CD8-positive, alpha-beta memory T cell (primary cell): ENCODE measurements at places on chromosomes 16 and 17. TPM values are rescaled to one million over a fixed set of nuclear protein-coding genes. Genes with fewer than 3 reads are reported as not detected.

The DNAH2 gene
- total RNA-seq: not detected

The GPR139 gene
- not detected for total RNA-seq

The KPNA2 gene
- total RNA-seq: 213 TPM

The PDE6G gene
- 1.9 TPM for total RNA-seq

The TMEM100 gene
- not detected for total RNA-seq

DNA sequence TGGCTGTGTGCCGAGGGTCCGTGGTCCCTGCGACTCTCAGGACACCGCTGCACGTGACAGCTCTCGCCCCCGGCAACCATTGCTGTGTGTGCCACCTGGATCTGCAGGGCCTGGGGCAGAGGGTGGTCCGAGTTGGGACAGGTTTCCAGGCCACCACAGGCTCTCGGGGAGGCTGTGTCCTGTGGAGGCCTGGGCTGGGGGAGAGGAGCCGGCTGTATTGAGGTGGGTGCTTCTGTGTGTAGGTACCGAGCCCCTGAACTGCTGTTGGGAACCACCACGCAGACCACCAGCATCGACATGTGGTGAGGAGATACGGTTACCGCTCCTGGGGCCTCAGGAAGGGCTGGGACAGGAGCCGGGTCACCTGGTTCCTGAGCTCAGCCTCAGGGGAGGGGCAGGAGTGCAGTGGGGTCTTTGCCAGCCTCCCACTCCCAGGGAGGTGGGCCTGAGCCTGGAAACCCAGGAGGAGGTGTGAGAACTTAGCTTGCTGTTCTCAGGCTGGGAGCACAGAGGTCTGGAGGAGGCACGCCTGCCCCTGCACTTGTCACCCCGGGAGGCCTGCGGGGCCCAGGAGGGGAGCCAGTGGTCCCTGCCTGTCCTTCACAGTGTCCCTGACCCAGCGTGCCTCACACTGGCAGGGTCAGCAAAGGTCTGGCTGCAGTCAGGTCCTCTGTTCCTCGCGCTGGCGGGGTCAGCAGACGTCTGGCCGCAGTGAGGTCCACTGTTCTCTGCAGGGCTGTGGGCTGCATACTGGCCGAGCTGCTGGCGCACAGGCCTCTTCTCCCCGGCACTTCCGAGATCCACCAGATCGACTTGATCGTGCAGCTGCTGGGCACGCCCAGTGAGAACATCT is 7.3 kb downstream of the SPATA2L start:
- no peak for DNase-seq
- peaks cover 14% of the 10 kb centered on the region for H3K4me1 ChIP-seq
- H3K27me3 ChIP-seq: no peaks in the 10 kb centered on the region
- peaks cover 13% of the 10 kb centered on the region for H3K36me3 ChIP-seq
- no peak overlapping the region for H3K4me3 ChIP-seq
- H3K27ac ChIP-seq: no peak overlapping the region

DNA sequence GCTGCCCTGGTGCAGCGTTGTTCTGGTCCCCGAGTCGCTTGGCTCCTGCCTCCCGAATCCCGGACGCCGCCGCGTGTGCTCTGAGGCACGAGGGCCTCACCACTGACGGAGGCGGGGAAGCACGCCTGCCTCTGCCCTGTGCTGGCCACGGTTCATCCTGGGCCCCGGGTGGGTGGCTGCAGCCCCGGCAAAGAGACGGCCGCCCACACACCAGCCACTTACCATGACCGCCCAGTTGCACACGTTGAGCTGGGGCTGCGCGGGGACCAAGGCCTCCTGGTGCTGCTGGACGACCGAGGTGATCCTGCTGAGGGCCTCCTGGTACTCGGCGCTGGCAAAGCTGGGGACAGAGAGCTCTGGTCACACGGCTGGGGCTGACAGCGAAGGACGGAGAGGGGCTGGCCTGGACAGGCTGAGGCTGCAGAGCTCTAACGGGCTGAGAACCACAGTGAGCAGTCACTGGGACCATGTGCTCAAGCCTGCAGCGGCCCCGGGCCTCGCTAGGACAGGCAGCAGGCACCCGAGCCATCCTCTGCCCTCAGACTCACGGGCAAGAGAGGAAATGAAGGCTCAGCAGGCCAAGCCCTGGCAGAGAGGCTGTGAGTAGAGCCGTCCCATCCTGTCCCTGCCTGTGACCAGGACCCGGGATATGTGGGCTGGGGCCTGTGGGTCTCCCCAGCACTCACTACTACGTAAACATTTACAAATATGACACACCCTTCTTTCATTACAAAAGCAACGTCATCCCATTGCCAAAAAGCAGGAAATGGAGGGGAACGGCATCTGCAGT is 6.3 kb upstream of the APRT start:
- DNase-seq: no peak
- H3K36me3 ChIP-seq: no peaks in the 10 kb centered on the region
- no peaks in the 10 kb centered on the region for H3K27me3 ChIP-seq
- H3K4me1 ChIP-seq: no peaks in the 10 kb centered on the region
- H3K4me3 ChIP-seq: no peak overlapping the region

- no peaks in the 10 kb centered on the region for H3K4me1 ChIP-seq
- H3K4me3 ChIP-seq: no peak overlapping the region
- no peak overlapping the region for H3K27ac ChIP-seq
- H3K27me3 ChIP-seq: no peaks in the 10 kb centered on the region
- no peaks in the 10 kb centered on the region for H3K36me3 ChIP-seq
- no peak for DNase-seq
Measured at GRCh38 chr16:20660325-20660724, 37.2 kb downstream of the ACSM1 start.

DNA sequence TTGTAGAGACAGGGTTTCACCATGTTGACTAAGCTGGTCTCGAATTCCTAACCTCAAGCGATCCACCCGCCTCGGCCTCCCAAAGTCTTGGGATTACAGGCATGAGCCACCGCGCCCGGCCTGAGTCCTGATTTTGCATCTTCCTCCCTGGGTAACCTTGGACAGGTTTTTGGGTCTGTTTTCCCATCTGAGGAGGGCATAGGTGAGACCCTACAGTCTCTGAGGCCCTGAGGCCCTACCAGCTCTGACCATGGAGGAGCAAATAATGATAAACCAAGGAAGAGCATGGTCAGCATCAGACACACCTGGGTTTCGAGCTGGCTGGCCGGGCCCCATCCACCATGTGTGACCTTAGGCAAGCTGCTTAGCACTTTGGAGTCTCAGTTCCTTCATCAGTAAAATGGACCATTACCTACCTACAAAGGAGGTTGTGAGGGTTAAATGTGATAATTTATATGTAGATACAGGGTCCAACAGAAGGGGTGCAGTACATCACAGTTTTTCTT is 1.2 kb upstream of the NCBP3 start:
- H3K4me3 ChIP-seq: no peak overlapping the region
- DNase-seq: no peak
- H3K27me3 ChIP-seq: no peaks in the 10 kb centered on the region
- H3K27ac ChIP-seq: no peak overlapping the region

GRCh38 chr17:44326861-44327444 is 2.3 kb upstream of the SLC25A39 start:
- DNase-seq: peak; percentile 91
- H3K27ac ChIP-seq: no peak overlapping the region
- H3K4me3 ChIP-seq: peak overlapping the region; percentile 38
- H3K4me1 ChIP-seq: peaks cover 21% of the 10 kb centered on the region
- H3K27me3 ChIP-seq: no peaks in the 10 kb centered on the region

DNA sequence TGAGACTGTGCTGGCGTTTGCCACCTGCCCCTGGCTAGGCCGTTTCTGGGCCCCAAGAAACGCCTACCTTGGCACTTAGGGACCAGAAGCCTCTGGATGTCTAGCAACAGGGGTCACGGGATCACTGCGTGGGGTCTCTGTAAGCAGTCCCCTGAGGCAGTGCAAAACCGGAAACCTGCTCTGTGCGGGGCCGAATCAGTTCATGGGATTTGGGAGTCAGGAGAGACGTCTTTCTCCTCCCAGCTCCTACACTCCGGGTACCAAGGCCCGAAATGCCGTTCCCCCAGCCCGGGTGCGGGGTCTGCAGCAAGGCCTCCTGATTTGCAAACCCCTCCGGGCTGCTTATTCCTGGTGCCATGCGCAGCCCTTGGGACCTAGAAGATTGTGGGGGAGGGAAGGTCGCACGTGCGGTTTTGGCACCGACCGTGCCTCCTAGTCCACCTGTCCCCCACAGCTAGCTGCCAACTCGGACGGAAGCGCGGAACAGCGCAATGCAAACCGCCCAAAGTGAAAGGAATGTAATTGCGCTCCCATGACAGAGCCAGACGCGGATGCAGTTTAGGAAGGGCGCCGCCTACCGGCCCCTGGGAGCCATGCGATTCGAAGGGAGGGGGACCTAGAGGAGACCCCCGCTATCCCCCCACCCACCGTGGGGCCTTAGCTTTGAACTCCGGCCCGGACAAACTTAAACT is 6.5 kb downstream of the IRX5 start:
- H3K27me3 ChIP-seq: peaks cover 46% of the 10 kb centered on the region
- H3K27ac ChIP-seq: no peak overlapping the region
- DNase-seq: no peak
- H3K36me3 ChIP-seq: no peaks in the 10 kb centered on the region
- no peaks in the 10 kb centered on the region for H3K4me1 ChIP-seq

GRCh38 chr17:37483311-37484039 is 6.2 kb upstream of the DUSP14 start:
- H3K36me3 ChIP-seq: no peaks in the 10 kb centered on the region
- no peaks in the 10 kb centered on the region for H3K27me3 ChIP-seq
- H3K4me3 ChIP-seq: no peak overlapping the region
- H3K27ac ChIP-seq: no peak overlapping the region

DNA sequence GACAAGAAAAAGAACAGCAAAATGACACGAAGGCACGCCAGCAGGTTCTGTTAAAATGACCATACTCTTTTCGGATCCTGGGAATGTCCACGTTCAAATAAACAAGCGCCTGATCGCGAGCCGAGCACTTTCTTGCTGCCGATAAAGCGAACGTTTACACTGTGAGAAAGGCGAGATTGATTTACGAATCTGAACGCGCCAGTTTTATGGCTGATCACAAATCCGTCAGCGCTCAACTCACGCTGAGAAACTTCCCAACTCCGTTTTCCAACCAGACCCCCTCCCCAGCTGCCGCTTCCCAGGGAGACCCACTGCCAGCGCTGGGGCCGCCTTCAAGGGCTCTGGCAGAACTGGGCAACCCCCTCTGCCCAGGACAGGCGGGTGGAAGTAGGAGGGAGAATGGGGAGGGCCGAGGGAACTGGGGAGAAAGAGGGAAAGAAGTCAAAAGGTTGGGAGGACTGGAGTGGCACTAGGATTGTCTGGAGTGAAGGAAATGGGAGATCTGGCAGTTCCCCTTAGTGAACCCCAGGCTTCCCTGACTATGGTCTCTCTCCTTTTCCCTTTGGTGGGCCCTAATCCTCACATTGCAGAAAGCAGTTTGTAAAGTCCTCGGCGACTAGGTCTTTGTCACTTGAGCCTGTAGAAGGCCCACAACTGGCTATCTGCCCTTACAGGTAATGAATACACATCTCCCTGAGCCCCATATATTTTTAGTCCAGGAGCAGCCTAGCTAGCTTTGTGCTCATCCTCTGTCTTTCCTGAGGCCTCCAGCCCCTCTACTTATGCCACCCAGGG is 6.9 kb downstream of the HOXB4 start:
- H3K36me3 ChIP-seq: no peaks in the 10 kb centered on the region
- no peak overlapping the region for H3K4me3 ChIP-seq
- no peaks in the 10 kb centered on the region for H3K27me3 ChIP-seq
- no peak for DNase-seq

DNA sequence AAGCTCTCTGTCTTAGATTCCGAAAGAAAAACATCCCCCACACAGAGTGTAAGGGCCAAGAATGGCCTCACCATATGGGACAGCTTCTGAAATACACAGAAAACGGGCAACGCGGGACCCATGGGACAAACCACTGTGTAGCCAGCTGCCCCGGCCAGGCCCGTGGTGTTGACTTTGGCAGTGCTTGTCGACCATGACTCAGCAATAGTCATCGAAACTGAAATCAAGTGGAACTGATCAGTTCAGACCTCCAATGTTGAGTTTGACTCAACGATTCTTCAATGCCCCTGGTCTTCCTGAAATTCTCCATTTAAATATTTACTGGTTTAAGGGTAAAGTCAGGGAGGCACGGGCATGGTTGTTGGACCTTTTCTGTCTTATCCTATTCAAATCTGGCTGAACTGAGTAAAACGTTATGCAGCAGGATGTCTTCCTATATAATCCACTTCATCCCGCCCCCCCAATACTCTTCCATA is 27.5 kb downstream of the ZFHX3 start:
- no peaks in the 10 kb centered on the region for H3K27me3 ChIP-seq
- H3K27ac ChIP-seq: no peak overlapping the region
- H3K4me3 ChIP-seq: no peak overlapping the region
- no peaks in the 10 kb centered on the region for H3K36me3 ChIP-seq
- H3K4me1 ChIP-seq: no peaks in the 10 kb centered on the region
- no peak for DNase-seq

- H3K27ac ChIP-seq: no peak overlapping the region
- no peak for DNase-seq
- peaks cover 68% of the 10 kb centered on the region for H3K4me1 ChIP-seq
Measured at GRCh38 chr17:77371117-77371887, 230.5 kb downstream of the SEC14L1 start.

GRCh38 chr16:89343501-89344457 is 126.3 kb downstream of the ZNF778 start:
- H3K27me3 ChIP-seq: no peaks in the 10 kb centered on the region
- peaks cover 34% of the 10 kb centered on the region for H3K4me1 ChIP-seq
- H3K27ac ChIP-seq: no peak overlapping the region

DNA sequence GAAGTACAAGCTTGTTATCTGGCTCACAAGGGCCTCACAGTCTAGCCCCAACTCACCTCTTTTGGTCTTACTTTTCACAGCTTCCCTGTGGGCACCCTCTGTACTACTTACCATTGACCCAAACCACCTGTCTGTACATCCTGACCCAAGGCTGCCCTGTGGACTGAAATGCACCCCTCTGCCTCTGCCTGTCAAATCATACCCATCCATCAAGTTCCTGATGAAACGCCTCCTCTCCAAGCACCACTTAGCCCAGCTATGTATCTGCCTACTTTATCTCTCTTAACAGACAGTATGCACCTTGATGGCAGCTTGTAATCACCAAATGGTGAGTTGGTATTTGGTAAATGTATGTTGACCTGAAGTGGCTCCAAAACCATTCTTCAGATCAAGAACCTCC is 7.5 kb upstream of the MAP3K14 start:
- H3K27me3 ChIP-seq: no peaks in the 10 kb centered on the region
- DNase-seq: no peak
- H3K27ac ChIP-seq: no peak overlapping the region
- H3K4me1 ChIP-seq: peaks cover 29% of the 10 kb centered on the region
- H3K36me3 ChIP-seq: no peaks in the 10 kb centered on the region

DNA sequence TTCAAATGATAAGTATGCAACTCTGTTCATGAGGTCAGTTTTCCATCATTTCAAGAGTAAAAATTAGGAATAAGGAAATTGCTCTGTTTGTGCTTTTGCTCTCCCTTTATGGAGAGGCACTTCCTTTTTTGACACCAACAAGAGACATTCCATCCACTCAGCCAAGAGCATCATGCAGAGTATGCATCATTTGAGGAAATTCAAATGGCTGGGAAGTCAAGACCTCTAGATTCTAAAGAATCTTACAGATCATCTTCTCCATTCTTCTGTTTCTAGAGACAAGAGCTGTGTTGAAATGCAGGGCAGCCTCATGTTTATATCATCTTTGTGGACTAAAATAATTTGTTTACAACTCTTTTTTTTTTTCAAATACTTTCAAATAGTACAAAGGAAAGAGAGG is 669.4 kb downstream of the CDH11 start:
- no peaks in the 10 kb centered on the region for H3K36me3 ChIP-seq
- H3K27me3 ChIP-seq: no peaks in the 10 kb centered on the region
- no peaks in the 10 kb centered on the region for H3K4me1 ChIP-seq
- no peak overlapping the region for H3K27ac ChIP-seq
- no peak overlapping the region for H3K4me3 ChIP-seq
